T-cell (primary cell): ENCODE measurements at places on chromosomes 3 and 15. TPM values are rescaled to one million over a fixed set of nuclear protein-coding genes. Genes with fewer than 3 reads are reported as not detected.

DNA sequence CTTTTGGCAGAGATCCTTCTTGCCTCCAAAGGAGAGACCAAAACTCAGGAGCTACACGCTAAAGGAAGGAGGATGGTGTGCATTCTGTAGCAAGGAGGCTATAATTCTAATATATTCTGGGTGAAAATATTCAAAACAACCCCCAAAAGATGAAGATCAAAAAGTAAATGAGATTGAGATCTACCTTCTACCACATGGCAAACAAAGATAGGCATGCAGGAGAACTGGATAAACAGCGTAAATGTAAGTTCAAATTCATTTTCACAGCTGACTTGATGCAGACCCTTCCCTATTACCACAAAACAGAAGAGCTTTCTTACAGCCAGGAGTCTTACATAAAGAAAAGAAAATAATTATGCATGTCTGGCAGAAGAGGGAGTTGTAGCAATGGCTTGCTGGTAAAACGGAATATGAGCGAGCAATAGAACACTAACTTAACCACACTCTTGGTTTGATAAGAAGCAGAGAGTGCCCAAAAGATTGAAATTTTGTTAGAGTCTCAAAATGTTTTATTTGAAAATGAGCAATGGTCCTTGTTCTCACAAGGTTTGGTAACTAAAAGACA lies 272.7 kb downstream of the MECOM start:
- H3K36me3 ChIP-seq = no peaks in the 10 kb centered on the region
- no peak overlapping the region for H3K27ac ChIP-seq
- no peaks in the 10 kb centered on the region for H3K27me3 ChIP-seq
- no peak for DNase-seq
- no peaks in the 10 kb centered on the region for H3K4me1 ChIP-seq
- H3K4me3 ChIP-seq = no peak overlapping the region

GRCh38 chr15:77738038-77738370 lies 105.3 kb upstream of the LINGO1 start:
- H3K36me3 ChIP-seq = no peaks in the 10 kb centered on the region
- no peak overlapping the region for H3K4me3 ChIP-seq
- no peak for DNase-seq
- no peaks in the 10 kb centered on the region for H3K4me1 ChIP-seq

GRCh38 chr15:62566248-62566647 lies 401.2 kb upstream of the C2CD4B start:
- H3K36me3 ChIP-seq = no peaks in the 10 kb centered on the region
- H3K27me3 ChIP-seq = no peaks in the 10 kb centered on the region
- no peaks in the 10 kb centered on the region for H3K4me1 ChIP-seq
- no peak for DNase-seq
- H3K4me3 ChIP-seq = no peak overlapping the region

Gene TMC3
- not detected for total RNA-seq

Gene GOLGA6L9
- 5.2 TPM for total RNA-seq

Gene DGKG
- 0.03 TPM for total RNA-seq
